ENCODE measurements at places on chromosomes 3 and 15.

DNA sequence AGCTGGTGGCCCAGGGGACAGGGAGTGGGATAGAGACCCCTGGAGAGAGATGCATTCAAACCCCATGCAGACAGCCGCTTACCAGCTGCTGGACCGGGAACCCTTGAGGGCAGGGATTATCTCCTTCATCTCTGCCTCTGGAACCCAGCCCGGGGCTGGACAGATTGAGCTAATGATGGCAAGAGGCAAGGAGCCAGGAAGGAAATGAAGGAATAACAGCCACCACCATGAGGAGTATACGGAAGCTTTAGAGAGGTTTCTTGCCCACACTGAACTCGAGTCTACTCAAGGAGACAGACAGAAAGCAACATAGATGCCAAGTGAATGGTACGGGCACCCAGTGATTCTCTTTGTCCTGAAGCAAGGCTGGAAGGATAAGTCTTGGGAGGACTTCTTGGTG is 23.2 kb downstream of the HAPLN3 start:
- no peak for DNase-seq

- DNase-seq = peak; percentile 26
Measured at GRCh38 chr15:62904041-62904910, 138.3 kb upstream of the TPM1 start.

GRCh38 chr3:98788651-98789050 is 25.5 kb downstream of the ST3GAL6 start:
- no peak for DNase-seq

DNA sequence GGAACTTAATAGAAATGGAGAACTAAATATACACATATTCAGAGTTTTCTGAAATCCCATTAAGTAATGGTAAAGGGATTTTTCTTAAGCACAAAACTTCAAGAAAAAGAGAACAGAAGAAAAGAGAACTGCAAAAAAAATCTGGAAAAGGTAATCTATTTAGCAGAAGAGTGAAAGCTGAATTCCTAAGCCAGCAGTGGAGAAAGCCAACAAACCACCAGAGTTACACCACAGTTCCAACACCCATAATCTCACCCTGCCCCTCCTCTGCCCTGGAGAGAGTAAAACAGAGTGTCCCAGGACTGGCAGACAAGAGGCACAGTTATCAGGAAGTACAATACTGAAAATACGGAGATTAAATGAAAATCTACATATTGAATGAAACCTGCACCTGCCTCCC is 29.4 kb downstream of the TP53BP1 start:
- no peak for DNase-seq

DNA sequence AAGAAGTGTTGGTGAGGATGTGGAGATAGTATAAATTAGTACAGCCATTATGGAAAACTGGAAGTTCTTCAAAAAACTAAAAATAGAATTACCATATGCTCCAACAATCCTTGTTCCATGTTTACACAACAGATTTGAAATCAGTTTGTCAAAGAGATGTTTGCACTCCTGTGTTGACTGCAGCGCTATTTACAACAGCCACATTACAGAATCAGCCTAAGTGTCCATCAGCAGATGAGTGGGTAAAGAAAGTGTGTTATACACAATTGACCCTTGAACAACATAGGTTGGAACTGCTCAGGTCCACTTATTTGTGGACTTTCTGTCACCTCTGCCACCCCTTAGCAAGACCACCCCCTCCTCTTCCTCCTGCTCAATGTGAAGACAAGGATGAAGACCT is 34.7 kb downstream of the LMLN start:
- DNase-seq = no peak

DNA sequence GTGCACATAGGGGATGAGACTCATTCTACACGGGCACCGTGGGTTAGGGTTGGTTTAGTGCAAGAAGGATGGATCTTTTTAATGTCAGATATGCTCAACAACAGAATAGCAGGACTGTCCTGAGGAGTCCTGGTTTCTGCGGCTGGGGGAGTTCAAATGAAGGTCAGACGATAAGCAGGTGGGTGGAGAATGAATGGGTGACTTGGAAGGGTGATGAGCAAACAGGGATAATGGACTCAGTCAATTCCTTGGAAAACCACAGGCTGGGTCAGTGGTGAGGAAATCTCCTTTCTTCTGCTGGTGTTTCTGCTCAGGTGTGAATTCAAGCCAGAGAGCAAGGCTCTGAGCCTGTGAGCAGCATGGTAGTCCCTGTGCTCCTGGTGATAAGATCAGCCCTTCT is 59.9 kb downstream of the MESD start:
- DNase-seq = no peak

All from SK-MEL-5 (cell line).